ENCODE measurements at places on chromosomes 1 and 21.

GRCh38 chr1:24575905-24576587, 20.2 kb downstream of the NCMAP start:
- DNase-seq = no peak

DNA sequence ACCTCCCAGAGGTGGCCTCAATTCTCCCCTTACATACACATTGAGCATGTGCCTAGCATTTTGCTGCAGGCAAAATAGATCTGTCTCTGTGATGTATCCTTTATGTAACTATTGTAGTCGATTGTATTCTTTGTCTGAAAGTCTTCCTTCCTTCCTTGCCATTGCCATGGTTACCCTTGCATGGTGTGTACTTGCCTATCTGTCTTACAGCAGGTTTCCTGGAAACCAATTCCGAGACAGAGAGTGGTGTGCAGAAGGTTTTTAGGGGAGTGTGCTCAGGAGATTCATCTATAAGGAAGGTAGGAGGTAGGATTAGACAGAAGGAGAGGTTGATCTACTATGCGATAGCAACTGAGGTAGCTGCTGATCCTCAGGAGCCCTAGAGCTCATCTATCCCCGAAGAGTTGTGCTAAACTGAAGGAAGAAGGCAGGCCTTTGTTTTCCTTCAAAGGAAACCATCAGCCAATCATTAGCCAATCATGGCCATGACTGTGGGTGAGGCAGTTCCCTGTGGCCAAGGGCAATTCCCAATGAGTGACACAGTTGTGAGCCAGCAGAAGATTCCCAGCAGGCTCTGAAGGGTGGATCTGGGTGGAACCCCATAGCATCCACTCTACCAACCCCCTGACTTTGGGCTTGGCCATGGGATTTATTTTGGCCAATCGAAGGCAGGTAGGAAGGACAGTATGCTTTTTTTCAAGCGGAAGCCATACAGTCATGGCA, 15.0 kb downstream of the CITED4 start:
- no peak for DNase-seq

DNA sequence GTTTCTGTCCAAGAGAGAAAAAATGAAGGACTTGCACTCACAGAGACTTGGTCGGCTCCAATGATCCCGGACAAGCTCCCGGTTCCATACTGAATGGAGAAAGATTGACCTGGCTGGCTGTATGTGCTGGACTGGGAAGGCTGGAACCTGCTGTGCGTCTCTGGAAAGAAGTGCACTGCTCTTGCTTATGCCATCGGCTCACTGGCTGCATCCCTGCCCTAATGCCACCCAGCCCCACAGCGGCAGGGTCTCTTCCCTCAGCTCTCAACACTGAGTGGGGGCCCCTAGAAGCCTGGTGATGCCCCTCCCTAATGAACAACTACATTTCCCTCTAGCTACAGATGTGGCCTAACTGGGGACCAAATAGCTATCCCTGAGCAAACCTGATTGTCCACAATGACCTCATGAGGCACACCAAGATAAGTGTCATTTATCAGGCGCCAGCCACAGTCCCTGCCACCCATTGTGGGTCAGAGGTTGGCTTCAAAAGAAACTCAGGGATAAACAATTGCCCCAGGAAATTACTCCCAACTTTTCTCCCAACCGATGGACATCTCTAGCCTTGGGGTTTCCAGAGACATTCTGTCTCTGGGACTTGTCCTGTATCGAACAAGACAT, 2.6 kb downstream of the CTSE start:
- DNase-seq = no peak

DNA sequence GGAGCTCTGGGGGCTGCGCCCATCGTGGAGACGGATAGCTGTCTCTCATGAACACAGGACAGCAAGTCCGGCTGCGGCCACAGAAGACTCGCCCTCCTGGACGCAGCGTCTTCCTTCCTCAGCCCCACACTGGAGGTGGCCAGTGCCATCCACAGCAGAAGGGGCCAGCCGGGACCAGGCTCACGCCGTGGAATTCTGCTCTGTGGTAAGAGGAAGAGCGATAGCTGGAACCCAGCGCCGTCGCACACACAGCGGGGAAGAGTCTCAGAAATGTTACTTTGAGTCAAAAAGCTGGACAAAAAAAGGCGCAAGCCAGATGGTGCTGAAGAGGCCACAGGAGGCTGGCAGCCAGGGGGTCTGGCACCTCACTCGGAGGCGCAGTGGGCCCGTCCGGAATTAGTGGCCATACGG, 113.9 kb upstream of the COL6A1 start:
- DNase-seq = no peak

- no peak for DNase-seq
These were observed 6.6 kb downstream of the PEX10 start for GRCh38 chr1:2405588-2406295.

DNA sequence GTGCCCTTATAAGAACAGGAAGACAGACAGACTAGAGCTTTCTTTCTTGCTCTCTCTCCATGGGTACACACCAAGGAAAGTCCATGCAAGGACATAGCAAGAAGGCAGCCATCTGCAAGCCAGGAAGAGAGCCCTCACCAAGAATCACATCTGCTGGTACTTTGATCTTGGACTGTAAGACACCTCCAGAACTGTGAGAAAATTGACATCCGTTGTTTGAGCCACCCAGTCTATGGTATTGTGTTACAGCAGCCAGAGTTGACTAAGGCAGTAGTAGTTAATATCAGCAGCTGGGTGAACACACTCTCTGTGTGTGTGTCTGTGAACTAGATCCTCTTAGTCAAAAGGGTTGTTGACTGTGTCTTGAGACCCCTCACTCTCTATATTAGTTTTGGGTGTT, 53.8 kb upstream of the PPP2R5A start:
- DNase-seq = no peak

GRCh38 chr1:111990878-111991718, 1.6 kb upstream of the KCND3 start:
- DNase-seq = no peak

- DNase-seq = no peak
These were observed 168.1 kb upstream of the FGGY start for GRCh38 chr1:59128784-59129227.

DNA sequence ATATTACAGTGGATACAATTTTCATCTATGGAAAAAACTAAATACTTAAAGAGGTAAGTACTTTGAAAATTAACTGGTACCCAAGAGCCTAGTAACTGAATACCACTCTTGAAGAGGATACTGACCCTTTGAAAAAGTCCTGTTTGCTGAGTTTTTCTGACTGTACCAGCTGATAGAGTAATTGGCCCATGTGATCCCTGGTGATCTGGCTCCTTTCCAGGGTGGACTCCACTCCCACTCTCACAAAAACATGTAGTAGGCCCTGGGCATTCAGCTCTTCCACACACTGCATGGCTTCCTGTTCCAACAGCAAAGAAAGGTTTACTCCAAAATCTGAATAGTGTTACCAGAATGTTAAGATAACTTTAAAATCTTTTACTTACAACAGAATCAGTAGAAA, 53.6 kb upstream of the HP1BP3 start:
- DNase-seq = no peak

All from activated T-cell treated with anti-CD3 and anti-CD28 coated beads for 4 hours (primary cell).